ENCODE measurements at places on chromosomes 1 and 21.

DNA sequence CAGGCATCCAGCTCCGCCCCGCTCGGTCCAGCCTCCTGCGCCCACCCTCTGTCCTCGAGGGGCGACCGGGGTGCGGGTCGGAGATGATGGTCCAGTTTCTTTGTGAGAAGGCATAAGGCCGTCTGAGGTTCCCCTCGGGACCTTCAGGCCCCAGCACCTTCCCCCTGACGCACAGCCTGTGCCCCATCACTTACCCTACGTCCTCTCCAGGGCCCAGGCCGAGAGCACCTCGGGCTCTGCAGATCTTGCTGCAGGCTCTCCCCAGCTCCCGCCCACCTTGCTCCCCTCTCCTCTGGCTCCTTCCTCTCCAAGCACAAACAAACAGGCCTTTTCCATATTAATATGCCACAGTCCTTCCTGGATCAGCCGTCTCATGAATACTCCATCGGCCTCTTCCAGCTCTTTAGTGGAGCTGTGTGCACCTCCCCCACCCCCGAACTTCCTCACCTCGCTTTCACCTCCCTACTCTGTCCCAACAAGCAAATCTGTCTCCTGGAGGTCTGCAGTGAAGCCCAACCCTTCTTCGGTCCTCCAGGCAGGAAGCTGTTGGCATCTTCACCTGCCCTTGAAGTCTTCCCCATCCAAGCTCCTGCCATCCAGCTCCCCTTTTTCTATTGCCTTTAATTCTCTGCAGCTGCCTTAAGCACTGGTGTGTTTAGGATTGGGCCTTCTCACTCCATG is 448 bp upstream of the COL9A2 start:
- no peak for DNase-seq

GRCh38 chr1:109501644-109502363 is 7.7 kb downstream of the AMIGO1 start:
- DNase-seq = no peak

GRCh38 chr1:155499263-155499662 is 63.3 kb downstream of the ASH1L start:
- DNase-seq = no peak

DNA sequence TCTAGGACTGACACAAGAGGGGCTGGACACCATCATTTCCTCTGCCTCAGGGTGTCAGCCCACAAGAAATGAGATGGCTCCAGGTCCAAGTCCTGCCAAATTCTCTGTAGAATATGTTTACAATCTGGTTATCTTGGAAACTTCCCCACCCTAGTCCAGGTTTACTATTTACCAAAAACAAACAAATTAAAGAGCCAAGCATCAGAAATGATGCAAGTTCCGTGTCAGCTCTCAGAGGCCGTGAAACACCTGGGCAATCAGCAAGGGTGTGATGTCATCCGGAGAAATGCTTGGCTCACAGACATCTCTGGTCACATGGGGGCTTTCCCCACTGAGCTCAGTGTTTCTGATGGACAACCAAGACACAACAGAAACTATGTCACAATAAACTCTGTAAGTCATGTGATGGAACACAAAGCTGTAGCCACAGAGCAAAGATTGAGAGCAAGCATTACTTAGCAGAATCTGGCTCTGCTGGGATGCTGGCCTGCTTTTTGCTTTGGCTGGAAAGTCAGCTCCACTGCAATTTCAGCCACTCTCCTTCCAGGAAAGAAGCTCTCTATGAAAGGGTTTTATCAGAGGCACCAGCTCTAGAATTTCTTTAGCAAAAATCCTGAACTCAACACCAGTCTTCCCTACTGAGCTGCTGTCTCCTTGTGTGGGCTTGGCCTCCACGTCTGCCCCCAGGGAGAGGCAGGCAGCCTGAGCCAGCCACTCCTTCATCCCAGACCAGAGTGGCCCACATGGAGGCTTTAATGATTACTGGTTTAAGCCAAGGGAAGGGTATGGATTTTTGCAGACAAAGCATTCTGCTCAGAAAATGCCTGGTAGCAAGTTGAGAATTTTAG is 55.9 kb downstream of the NENF start:
- DNase-seq = peak; percentile 57

DNA sequence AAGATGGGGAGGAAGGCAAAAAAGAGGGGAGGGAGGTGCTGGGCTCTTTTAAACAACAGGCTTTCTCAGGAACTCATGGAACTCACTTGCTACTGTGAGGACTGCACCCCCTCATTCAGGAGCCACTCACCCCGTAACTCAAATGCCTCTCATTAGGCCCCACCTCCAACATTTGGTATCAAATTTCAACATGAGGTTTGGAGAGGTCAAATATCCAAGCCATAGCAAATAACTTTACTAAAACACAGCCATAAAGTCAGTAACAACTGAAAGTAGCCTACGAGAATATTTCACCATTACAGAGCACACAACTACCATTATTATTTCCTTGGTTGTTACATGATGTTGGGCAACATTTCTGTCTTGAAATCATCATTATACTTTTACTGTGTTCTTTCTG is 13.1 kb upstream of the DMRTB1 start:
- no peak for DNase-seq

DNA sequence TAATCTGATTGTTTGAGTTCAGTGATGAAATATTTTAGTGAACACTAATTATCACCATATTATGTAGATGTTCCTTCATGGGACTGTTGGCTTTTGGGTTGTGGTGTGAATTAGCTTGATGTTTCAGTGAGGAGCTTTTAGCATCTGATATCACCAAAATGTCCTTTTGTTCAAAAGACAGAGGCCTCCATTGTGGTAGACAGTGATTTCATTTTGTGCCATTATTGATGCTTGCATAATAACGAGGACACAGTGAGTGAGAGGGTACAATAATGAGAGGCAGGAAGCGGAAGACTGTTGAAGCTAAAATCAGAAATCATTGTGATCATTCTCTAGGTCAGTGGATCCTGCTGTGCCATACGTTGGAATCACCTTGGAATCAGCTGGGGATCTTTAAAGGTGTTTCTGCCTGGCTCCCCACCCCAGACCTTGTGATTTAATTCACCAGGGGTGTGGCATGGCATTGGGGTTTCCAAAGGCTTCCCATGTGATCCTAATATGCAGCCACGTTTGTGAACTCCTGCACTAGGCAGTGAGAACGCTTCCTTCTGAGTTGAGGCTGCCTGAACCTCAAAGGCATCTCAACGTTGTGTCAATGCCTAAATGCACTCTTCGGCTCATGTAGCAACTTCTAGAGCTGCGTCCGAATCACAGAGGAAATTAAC is 82.1 kb upstream of the KIF1B start:
- DNase-seq = no peak

DNA sequence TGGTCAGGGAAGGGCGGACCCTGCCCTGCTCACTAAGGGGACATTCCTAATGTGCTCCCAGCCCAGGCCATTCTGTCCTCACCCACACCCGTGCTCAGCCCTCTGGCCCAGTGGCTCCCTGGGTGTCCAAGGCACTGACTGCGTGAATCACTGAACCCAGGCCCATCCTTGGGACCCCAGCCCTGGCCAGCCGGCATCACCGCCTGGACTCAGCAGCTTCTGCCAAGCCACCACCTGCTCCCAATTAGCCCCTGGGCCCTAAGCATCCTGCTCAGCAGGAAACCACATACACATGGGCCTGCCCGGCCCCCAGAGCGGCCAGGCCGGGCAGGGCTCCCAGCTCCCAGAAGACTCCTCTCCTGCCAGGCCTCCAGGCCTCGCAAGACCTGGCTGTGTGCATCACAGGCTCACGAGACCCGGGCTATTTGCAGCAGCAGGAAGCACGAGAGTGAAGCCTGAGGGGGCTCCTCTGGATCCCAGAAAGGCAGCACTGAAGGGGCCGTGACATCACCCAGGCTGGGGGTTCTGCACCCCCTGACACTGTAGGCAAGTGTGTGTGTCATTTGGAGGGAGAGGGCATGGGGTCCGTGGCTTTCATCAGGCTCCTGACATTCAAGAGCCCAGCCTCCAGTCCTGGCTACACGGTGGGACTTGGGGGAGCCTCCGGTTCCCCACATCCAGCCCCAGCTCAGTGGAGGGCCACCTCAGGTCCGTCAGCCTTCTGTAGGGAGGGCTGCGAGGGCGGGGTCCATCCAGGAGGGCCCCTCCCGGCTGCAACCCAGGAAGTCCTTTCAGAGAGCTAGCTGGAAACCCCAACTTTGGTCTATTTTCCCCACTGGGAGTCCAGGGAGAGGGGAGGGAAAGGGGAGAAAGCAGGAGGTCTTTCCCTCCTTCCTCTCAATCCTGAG is 1.6 kb downstream of the MFAP2 start:
- DNase-seq = peak; percentile 96

DNA sequence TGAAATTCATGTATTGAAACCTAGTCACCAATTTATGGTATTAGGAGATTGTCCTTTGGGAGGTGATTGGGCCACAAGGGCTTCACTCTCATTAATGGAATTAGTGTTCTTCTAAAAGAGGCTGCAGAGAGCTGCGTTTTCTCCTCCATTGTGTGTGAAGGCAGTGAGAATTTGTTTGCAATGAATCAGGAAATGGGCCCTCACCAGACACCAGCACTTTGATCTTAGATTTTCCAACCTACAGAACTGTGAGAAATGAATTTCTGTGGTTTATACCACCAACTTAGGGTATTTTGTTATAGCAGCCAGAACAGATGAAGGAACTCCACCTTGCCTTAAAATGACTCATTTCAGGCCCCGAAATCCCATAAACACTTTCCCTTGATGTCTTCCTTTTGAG is 544.2 kb downstream of the RWDD3 start:
- DNase-seq = no peak

GRCh38 chr21:21137986-21138385 is 139.8 kb downstream of the NCAM2 start:
- no peak for DNase-seq

- no peak for DNase-seq
These were observed 45.1 kb downstream of the LUZP1 start for GRCh38 chr1:23123528-23123927.

DNA sequence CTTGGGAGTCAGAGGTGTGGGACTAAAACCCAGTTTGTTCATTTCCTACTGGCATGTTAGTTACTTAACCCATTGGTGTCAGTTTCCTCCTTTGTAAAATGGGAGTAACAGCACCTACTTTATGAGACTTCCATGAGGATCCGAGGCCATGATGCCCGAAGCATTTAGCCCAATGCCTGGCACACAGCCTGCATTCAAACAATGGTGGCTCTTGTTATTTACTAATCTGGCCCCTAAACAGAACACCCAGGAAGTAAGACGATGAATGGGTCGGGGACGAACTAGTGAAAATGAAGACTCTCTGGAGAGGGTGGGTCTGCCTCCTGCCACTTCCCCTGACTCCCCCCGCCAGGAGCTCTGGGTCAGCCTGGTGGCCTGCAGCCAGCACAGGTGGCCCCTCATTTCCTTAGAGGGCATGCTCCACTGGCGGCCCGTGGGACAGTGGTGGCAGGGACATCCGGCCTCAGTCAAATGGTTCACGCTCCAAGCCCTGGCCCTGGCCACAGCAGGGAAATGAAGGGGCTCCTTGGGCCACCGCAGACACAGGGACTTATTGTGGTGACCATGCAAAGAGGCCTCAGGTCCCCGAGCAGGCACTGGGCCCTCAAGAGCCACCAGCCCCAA is 9.5 kb upstream of the TAS1R2 start:
- DNase-seq = no peak

- no peak for DNase-seq
These were observed 12.8 kb downstream of the BCAN start for GRCh38 chr1:156654700-156655099.

GRCh38 chr21:27371115-27371974 is 404.5 kb upstream of the ADAMTS5 start:
- no peak for DNase-seq

DNA sequence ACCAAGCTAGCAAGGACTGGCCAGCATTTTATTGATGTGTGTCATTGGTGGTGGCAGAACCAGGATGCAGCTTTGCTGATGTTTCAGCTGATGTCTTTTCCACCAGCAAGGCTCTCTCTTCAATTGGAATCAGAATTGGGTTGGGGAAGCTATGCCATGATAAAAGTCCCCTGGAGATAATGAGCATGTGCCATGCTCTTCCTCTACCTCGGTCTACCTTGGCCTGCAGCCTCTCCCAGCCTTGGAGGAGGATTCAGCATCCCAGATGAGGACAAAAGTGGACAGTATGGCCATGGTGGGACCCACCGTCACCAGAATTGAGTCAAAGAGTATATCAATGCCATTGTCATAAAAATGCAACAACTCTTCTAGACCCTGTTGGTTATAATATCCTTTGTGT is 8.6 kb downstream of the AVPR1B start:
- no peak for DNase-seq

DNA sequence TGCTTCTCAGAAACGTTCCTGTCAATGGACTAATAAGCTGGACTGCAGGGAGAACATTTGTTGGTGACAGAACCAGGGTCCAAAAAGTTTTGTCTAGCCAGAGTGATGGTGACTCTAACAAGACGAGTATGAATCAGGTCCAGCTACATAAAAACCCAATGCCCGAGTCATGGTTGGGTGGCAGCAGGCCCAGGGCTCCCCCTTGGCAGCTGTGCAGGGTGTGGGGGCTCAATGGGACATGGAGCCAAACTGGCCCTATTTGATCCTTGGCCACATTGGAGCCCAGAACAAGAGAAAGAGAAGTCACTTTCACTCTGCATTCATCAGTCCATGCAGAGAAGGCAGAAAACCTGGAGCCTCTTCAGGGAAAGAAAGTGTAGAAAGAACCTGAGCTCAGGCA is 37.9 kb upstream of the TENT5C start:
- peak; percentile 6 for DNase-seq

- no peak for DNase-seq
These were observed 472.3 kb upstream of the BRINP3 start for GRCh38 chr1:190949939-190950338.

DNA sequence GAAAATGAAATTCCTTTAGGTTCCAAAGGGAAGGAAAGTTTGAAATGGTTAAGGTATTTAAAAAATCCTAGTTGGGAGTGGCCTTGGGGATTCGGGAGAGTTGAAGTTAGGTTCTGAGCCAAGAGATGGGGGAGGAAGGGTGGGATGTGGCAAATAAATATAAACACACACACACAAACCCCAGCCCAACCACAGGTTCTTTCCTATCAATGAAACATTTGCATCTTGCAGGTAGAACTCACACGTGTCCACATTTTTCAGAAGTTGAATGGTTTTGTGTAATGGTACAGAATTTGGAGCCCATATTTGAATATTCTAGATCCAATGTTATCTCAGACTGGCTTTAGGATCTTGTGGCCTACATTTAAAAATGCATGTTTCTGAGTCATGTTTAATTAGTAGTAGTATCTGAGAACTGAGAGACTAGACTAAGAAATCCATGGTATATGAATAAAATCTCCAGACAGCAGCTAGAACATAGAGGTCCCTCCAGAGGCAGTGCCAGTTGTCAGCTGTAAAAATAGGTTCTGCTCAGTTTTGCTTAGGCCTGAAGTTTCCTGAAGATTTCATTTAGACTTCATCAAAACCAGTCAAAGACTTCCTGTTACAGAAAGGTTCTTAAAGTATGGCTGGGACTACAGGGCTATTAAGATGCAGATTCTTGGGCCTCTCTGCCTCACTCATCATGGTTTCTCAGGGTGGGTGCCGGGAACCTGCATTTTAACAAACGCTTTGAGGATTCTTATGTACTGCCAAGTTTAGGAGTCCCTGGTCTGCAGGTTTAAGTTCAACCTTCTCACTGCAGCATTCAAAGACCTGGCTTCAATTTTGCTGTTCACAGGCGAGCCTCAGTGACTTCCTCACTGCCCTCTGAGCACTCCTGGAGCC is 21.3 kb downstream of the RUNX1 start:
- no peak for DNase-seq
